ENCODE measurements at places on chromosomes 4 and X. TPM values are rescaled to one million over a fixed set of nuclear protein-coding genes. Genes with fewer than 3 reads are reported as not detected.
A peak's percentile ranks its signal among the peaks of the same experiment; 100 is the strongest.

DNA sequence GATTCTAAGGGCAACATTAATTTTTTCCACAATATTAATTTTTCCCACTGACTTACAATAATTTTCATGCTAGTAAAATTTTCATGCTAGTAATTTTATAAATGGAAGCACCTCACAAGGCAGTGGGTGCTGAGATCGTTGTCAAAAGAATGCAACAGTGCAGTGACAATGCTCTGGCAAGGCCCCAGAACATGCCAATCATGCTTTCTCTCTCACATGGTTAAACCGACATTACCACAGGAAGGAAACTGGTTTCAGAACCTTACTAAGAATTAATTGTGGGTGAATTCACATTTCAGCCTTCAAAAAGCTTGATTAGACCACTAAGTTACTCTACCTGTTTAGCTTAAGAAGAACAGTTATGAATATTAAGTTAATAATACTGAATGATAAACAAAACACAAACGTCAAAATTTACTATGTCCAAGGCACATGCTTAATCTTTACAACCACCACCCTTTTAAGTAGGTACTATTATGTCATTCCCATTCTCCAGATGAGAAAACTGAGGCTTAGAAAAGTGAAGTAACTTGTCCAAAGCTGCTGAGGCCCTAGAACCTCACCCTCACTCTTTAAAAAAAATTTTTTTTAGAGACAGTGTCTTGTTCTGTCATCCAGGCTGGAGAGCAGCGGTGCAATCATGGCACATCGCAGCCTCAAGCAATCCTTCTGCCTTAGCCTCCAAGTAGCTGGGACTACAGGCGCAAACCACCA, 10.0 kb upstream of the OPHN1 start:
- DNase-seq: no peak

Gene CABS1
- not detected for total RNA-seq

- DNase-seq: no peak
These were observed 884.0 kb upstream of the INTU start for GRCh38 chr4:126748736-126749135.

Gene LRBA
- 86.7 TPM for total RNA-seq

DNA sequence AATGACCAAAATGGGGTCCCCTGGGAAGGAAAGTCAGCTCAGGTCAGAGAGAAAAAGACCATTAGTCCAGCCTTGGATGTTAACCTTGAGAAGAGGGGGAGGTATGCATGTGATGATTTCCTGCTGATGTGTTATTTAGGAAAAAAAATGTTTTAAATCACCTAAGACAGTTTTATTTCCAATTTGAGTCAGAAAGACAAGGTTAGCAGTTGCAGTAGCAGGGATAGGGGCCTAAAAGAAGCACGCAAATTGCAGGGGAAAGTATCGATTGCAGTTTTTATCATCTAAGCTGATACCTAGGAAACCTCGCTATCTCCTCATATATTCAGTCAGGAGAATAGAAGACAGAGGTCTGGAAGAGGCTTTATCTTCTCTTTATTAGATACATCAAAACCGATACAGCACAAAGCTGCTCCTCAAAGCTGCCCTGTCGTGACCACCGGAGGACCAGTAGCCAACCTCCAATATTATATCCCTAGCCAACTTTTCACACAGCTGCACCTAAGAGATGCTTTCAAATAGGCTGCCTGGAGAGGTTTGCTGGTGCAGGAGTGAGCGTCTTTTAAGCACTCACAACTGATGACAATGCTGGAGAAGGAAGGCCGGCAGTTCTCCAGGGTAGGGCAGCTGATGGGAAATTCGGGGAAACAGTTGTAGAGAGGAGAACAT, 289.4 kb downstream of the INPP4B start:
- DNase-seq: no peak

GRCh38 chrX:110008011-110008635, 5.2 kb downstream of the TMEM164 start:
- DNase-seq: no peak

DNA sequence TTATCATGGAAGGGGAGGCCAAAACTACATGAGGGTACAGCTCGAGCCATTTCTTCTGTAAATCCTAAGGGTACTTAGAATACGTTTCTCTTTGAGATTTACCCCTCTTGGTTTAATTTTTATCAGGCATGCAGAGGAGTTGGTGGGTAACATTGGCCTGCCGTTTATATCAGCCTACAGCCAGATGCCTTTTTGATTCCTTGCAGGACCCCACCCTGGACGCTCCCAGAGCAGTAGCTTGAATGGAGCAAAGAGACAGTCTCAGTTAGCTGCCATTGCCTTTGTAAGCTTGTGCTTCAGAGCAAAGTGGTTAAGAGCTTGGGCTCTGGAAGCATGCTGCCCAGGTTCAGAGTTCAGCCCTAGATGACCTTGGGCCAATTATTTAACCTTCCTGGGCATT, 9.0 kb downstream of the DOCK11 start:
- DNase-seq: no peak

Gene NXF3
- not detected for total RNA-seq

DNA sequence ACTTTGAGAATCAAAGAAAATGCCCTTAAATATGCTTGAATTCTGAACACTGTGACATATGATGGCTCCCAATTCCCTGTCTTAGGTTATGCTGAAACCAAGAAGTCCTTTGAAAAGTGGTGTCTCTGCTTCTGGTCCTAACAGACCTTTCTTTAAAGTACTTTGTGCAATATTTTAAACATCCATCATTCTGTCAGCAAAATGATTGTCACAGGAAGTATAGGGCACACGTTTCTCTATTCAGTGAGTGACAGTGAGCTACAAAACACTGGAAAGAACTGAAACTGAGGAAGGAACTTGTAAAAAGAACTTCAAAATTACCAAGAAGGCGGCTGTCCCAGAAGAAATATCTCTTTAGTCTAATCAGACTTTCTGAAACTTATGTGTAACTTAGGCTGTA, 12.2 kb upstream of the NUP54 start:
- no peak for DNase-seq

Gene GPR34
- total RNA-seq: not detected

DNA sequence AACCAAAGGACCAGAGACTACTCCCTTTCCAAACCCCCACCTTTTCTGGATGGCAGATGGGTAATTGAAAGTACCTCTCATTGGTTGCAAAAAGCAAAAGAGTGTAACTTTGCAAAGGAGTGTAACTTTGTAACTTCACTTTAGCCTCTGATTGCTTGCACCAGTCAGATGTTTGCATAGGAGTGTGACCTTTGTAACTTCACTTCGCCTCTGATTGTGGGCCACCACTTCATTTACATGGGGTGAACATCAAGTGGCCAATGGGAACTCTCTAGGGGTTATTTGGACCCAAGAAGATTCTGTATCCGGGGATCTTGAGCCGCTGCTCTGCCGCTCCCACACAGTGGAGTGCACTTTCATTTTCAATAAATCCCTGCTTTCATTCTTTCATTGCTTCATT, 9.9 kb upstream of the SLC25A43 start:
- no peak for DNase-seq

- no peak for DNase-seq
These were observed 187.5 kb downstream of the QDPR start for GRCh38 chr4:17324386-17324830.

- no peak for DNase-seq
These were observed 14.3 kb downstream of the FAM47B start for GRCh38 chrX:34956916-34957315.

- DNase-seq: no peak
These were observed 57.4 kb upstream of the HGFAC start for GRCh38 chr4:3384391-3384770.

GRCh38 chrX:6738518-6739470, 203.9 kb upstream of the VCX3A start:
- DNase-seq: peak; percentile 80

DNA sequence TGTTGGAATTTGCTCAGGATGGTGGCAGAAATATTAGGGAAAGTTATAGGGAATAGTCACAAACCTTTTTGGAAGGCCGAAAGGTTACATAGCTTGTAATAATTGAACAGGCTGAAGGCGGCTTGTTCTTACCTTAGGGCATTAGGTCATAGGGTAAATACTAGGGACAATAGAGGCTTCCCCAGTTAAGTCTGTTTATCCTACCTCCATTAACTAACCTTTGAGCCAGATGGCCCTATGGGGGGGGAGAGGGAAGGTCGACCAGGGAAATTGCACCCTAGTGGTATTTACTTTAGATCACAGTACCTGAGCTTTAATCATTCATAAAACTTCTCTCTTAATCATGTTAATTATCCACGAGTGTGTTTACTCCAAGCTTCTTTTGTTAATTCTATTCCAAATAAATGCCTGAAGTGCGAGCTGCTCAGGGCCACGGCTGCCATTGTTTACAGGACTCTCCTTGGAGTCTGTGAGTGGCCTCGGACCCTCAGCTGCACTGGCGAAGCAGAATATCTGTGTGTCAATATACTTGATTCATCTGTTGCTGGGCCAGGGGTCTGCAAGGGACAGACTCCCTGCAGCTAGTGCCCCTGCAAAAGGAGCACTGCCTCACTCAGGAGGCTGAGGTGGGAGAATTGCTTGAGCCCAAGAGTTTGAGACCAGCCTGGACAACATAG, 22.9 kb downstream of the PAGE2 start:
- DNase-seq: no peak

Gene TADA2B
- total RNA-seq: 38.5 TPM

- DNase-seq: peak; percentile 2
These were observed 586.5 kb upstream of the FTHL17 start for GRCh38 chrX:31658360-31658759.

DNA sequence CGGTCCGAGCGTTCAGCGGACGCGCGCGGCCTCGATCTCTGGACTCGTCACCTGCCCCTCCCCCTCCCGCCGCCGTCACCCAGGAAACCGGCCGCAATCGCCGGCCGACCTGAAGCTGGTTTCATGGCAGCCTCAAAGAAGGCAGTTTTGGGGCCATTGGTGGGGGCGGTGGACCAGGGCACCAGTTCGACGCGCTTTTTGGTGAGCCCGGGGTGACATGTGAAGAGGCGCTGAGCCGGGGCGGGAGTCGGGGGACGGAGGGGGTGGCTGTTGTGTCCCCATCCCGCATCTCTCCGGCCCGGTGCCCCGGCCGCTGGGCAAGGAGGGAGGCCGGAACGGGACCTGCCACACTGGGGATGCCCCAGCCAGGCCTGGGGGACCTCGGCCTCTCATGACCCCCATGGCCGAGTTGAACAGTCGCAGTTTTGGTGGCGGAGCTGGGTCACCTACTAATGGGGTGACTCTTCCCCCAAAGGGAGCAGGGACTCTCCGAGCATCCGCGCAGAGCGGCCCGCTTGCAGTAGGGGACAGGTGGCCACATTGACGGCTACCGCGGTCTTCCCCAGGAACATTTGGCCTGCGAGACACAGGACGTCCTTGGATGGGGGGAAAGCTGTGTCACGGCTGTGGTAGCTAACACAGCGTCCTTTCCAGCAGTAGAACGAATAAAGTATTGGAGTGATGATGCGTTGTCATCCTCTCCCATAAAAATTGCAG, at the start of gene GK:
Gene GK, plus strand, starts transcription at position 9 of the 717 bp plus-strand sequence. Its CDS starts 115 bp downstream, at position 124.
- DNase-seq: no peak

GRCh38 chr4:176383273-176384077, 63.7 kb downstream of the SPCS3 start:
- DNase-seq: no peak

DNA sequence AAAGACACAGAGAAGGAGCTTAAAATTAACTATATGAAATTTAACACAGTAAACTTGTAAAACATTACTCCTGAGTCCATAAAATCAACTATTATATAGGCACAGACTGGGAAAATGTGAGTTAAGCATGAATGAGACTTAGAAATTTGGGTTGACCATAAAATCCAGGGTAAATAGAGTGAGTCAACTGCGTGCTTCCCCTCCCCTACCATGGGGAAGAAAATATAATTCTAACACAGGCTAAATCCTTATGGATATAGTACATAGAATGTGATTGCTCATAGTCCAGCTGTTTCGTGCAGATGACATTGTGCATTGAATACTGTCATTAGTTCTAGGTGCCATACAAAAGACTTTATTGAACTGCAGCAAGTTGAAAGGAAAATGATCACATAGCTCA, 42.2 kb downstream of the KLHL5 start:
- no peak for DNase-seq

DNA sequence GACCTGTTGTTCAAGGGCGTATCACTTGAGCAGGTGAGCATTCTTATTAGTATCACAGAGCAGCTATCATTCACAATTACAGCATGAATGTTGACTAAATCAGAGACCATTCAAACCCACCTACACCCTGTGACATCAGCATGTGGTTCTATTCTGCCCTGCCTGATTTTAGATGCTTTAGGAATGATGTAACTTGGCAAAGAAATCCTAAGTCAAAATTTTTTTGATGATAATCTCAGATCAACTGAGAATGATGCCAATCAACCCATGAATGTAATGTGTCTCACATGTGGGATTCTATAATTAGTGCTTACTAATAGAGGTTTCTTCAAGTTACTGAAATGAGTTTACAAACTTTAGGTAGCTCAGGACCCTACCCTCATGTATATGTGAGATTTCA, 13.4 kb upstream of the CHIC2 start:
- no peak for DNase-seq

GRCh38 chr4:23957465-23957864, 67.6 kb upstream of the PPARGC1A start:
- DNase-seq: no peak

Gene MGAT4D
- not detected for total RNA-seq

GRCh38 chr4:151676301-151676700, 84.5 kb downstream of the GATB start:
- DNase-seq: no peak

Gene SMIM14
- total RNA-seq: 56.0 TPM

DNA sequence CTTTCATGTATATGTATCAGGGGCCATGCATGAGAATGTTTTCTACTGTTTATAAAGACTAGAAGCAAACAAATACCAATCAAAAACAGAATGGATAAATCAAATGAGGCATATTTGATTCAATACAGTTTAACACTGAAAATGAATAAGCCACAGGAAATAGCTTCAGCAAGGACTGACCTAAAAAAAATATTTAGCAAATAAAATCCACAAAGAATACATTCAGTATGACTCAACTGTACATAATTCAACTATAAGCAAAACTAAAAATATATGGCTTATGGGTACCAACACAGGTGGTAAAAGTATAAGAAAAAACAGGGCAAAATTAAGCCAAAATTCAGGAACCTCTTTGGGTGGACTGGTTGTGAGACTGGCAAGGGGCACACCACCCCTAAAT, 112.9 kb downstream of the KCNIP4 start:
- no peak for DNase-seq

Gene SPATA18
- 2.0 TPM for total RNA-seq

Gene CXCL11
- total RNA-seq: not detected

Gene STARD8
- 0.54 TPM for total RNA-seq

GRCh38 chr4:38818441-38818976, 13.9 kb upstream of the TLR1 start:
- DNase-seq: peak; percentile 44

Gene NMU
- not detected for total RNA-seq

Gene WFS1
- 7.2 TPM for total RNA-seq

Gene SUPT20HL2
- not detected for total RNA-seq

GRCh38 chrX:74797338-74797887, 127.8 kb downstream of the NEXMIF start:
- no peak for DNase-seq

All from B cell (primary cell).